Activated T-cell treated with anti-CD3 and anti-CD28 coated beads for 48 hours (primary cell): ENCODE measurements at places on chromosomes 1 and 21.
A peak's percentile ranks its signal among the peaks of the same experiment; 100 is the strongest.

DNA sequence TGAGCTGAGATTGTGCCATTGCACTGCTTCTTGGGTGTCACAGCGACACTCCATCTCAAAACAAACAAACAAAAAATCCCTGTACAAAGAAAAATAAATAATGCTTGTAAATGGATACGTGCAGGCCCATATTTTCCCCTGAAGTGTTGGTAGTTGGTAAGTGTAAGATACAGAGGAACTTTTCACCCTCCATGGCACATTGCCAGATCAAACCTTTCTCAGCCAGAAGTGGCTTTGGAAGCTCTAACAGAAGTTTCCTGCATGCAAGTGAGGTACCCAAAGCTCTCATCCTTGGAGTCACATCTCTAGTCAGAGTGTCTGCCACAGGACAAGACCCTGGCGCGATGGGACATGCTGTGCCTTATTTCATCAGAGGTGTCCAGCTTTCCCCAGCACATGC is 7.3 kb downstream of the NDUFV3 start:
- DNase-seq: no peak

GRCh38 chr1:94425821-94426484 is 7.8 kb downstream of the ABCD3 start:
- DNase-seq: no peak

DNA sequence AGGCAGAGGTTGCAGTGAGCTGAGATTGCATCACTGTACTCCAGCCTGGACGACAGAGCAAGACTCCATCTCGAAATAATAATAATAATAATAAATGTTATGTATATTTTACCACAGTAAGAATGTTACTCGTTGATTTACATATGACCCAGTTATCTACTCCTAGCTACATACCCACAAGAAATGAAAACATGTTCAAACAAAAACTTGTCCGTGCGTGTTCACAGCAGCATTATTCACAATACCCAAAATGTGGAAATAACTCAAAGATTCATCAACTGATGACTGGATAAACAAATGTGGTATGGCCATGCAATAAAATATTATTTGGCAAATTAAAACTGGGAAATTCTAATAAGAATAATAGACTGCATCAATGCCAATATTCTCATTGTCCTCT is 31.7 kb upstream of the ENSA start:
- no peak for DNase-seq

- DNase-seq: no peak
Observed at GRCh38 chr1:226976276-226976977, 36.3 kb downstream of the COQ8A start.

GRCh38 chr1:109781806-109782205 is 18.1 kb upstream of the EPS8L3 start:
- DNase-seq: no peak

GRCh38 chr1:39344394-39345154 is 140.1 kb downstream of the MACF1 start:
- DNase-seq: no peak

DNA sequence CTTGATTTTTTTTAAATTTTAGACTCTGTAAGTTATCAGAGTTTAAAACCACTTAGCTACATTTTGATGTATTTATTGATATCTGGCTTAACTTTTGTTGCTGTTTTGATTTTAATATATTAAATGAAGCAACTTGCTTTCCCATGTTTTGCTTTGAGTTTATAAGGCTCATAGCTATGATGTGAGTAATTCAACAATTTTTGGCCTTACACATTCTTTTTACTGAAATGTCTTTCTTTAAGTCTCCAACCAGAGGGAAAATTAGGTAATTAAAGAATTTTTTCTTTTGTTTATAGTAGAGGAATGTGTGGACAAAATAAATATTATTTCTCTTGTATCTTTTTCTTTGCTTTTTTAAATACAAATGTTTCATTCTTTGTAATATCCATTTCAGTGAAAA is 258.3 kb upstream of the ADAMTS5 start:
- no peak for DNase-seq

GRCh38 chr1:107016376-107016978 is 40.0 kb upstream of the PRMT6 start:
- DNase-seq: no peak

- no peak for DNase-seq
Observed at GRCh38 chr1:232533328-232533727, 96.6 kb downstream of the SIPA1L2 start.

- no peak for DNase-seq
Observed at GRCh38 chr1:167751676-167752075, 29.9 kb downstream of the MPZL1 start.

- no peak for DNase-seq
Observed at GRCh38 chr1:241800640-241801039, 47.4 kb upstream of the EXO1 start.

- DNase-seq: no peak
Observed at GRCh38 chr21:15659753-15660422, 69.9 kb upstream of the USP25 start.

DNA sequence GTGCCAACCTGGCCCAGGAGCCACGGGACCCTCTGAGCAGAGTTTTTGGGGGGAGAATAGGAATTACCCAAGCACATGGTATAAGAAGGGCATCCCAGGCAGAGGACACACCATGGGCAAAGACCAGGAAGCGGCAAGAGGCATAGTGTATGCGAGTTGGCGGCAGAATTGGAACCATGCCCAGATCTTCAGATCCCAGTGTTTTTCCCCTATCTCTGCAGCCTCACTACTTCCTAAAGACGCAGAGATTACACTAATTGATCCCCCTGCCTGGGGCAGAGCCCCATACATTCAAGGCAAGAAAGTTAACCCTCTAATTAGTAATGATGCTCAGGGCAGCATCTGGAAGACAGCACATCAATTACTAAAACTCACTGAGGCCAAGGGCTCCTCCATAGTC is 48.2 kb downstream of the SYT2 start:
- no peak for DNase-seq

GRCh38 chr1:32150847-32151246 is 28.6 kb upstream of the TXLNA start:
- DNase-seq: no peak

- no peak for DNase-seq
Observed at GRCh38 chr1:164569241-164569640, 10.3 kb downstream of the PBX1 start.

GRCh38 chr21:29499734-29500343 is 201.1 kb downstream of the BACH1 start:
- DNase-seq: no peak

DNA sequence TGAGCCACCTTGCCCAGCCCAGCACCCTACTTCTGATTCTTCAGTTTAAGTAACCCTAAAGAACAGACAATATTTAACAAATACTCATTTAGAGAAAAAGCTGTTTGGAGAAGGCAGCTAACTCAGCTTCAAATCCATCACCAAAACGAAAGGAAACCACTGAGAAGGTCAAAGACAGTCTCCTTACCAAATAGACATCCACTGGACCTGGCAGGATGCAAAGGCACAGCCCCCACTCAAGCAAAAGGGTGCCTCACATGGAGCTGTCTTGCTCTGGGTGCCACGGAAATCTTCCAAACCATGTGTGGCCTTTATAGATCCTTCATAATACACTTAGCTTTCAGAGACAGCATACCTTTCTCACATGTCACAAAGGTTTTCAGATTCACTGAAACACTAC is 165.5 kb downstream of the RERE start:
- no peak for DNase-seq

- DNase-seq: no peak
Observed at GRCh38 chr1:51558375-51558924, 39.4 kb upstream of the EPS15 start.

DNA sequence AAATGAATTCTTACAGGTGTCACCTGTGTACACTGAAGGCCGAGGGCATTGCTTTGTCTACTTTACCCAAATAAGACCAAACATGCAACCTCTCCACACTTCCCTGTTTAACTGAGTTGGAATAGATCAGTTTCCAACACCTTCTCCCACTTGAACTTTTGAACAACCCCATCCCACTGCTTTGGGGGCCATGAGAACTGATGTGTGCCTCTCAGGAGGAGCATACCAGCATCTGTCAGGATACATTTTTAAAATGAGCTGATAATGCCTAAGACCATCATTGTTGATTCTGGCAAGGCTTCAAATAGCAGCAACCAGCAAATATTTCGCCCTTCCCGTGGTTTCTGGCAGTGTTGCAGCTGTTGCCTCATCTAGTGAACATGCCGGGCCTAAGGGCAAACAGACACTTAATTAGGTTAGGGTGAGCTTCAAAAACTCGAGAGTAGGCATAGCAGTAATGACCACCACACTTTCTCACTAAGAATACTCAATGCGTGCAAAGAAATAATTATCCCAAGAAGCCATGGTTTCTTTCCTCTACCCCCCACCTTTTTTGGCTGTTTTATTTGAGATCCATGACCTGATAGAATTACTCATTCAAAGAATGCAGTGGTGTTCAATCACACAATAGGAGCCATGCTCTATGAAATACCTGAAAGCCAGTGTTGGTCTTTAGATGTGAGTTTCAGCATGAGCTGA is 63.7 kb downstream of the MAP10 start:
- DNase-seq: no peak

DNA sequence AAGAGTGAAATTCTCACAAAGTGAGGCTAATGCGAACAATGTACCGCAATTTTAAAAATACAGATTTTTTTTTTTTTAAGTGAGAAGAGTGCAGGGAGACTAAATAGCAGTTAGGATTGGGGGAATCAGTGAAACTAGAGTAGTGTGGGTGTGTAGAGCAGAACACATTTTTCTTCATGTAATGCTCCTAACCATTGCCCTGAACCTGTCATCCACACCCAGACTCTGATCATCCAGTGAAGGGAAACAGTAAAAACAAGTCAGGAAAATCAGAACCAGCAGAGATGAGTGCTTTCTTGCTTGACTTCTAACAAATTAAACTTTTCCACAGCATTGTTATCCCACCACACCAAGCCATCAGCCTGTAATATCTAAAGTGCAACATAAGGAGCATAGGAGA is 9.1 kb downstream of the CADM3 start:
- no peak for DNase-seq

GRCh38 chr1:5658340-5659316 is 333.6 kb downstream of the NPHP4 start:
- DNase-seq: no peak

- DNase-seq: no peak
Observed at GRCh38 chr1:185601189-185601588, 133.0 kb upstream of the HMCN1 start.

DNA sequence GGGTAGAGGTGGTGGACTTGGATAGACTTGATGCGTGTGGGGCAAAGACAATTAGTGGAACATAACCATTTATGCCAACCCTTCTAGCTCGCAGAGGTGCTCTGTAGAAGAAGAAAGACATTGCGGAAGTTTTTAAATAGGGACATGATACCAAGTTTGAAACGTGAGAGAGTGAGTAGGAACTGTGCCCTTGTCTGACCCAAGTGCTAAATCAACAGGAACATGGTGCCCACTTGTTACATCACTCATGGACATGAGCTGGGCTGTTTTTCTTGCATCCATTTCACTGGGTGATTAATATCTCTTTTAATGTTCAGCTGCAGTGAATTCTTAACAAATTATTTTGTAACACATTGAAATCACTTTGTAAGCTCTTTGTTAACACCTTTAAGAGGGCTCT is 408.1 kb upstream of the VAMP3 start:
- no peak for DNase-seq

DNA sequence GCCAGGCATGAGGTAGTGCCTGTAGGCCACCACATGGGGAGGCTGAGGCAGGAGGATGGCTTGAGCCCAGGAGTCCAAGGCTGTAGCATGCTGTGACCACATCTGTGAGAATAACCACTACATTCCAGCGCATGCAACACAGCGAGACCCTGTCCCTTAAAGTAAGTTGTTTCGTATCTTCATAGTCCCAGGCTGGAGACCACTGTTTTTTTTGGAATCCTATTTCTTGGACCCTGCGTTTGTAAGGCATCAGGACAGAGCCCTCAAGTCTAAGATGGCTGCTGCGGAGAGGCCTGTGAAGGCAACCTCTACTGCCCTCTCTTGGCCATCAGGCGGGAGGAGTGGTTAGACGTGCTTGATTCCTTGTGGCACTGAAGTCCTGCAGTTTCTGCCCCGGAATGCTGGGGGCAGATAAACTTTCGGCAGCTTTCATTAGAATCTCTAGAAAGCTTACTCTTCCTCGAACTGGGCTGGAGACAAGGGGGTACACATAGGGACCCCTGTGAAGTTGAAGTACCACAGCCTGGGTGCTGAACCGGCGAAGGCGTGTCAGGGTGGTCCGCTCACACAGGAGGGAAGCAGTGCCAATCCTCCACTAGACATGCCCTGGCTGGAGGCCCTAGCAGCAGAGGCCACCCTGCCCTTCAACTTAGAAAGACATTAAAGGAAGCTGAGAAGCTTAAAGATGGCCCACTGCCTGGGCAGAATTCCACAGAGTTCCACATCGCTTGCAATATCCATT is 36.6 kb downstream of the RABIF start:
- peak; percentile 29 for DNase-seq

DNA sequence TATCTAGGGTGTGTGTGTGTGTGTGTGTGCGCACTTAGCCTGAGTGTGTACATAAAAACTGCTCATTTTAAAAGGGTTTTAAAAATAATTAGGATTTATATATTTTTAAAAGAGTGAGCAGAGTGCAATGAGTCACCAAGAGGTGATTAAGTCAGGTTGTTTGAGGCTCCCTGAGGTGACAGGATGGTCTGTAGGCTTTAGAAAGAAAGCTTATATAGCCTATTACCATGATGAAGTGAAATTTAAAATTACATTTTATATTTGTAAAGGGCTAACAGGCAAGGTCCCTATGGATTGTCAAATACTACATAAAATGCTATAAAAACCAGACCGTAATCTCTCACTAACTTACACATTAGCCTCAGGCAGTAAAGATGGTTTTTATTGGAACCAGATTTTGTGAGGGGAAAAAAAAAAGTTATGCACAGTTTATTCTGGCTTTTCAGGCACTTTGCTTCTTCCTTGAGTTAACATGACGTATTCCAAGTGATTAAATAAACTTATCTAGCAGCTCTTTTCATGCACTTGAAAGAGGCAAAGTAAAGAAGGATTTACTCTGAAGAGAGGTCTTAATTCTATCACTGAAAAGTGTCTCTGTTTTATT is 711.7 kb upstream of the PTBP2 start:
- no peak for DNase-seq

DNA sequence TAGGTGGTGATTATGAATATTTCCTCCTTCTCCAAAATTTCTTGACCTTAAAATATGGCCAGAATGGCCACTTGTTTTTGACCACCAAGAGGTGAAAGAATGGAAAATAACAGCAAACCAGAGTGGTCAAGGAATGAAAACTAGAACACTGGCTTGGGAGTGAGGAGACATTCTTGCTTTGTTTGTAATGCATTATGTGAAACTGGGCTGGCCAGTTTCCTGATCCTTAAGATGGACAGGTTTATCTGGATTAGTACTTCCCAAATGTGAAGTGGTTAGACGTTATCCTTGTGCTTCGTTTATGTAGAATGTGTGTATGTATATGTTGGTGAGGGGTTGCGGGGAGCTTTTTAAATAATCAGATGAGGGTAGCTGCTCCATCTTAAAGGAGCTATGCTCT is 12.8 kb downstream of the PLA2G4A start:
- DNase-seq: no peak

DNA sequence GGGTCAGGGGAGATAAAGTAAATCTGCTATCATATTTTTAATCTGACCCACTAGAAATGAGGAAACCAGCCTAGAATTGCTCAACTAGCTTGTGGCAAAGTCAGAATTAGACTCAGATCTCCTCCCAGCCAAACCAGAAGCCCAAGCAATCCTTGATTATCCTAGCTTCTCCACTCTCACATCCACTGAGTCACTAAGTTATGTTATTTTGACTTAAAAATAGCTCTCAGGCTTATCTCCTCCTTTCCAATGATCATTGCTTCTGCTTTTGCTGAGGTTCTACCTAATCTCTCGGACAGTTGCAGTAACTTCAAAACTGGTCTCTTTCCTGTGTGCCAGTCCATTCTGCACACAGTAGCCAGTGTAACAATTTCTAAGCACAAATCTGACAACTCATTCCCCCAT is 22.9 kb downstream of the OVAAL start:
- DNase-seq: no peak
